ENCODE measurements at places on chromosomes 11 and 22.

DNA sequence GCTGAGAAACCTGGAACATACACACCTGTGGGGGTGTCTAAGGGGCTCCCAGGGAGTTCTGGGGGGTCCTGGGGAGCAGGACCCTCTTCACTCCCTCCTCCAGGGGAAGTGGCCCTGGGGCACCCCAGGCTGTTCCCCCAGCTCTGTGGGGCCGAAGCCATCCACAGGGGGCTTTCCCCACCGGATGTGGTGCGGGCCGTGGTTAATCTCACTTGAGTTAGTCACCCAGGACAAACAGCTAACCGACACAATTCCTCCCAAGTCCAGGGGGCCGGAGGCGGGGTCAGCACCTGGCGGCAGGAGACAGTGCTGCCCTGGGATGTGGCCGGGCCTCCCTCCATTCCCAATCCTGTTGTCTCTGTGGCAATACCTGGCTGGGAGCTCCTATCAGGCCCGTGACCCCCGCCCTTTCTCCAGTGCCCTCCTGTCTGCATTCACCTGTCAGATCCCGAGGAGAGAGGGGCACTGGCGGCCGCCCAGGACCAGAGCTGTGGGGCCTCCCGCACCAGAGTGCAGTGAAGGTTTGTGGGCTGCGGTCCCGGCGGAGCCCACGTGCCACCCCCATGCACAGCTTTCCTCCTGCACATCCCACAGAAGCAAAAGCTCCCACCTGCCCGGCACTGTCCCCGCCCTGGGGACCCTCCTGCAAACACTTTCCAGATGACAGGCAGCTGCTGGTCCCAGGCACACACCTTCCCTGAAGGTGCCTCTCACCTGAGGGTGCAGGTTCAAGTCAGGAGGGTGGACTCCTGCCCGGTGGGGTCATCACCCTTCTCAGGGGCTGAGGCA, 5.2 kb upstream of the MUC5AC start:
- DNase-seq: peak; percentile 8

- no peak for DNase-seq
Observed at GRCh38 chr11:98710026-98710425, 310.7 kb upstream of the CNTN5 start.

GRCh38 chr11:109236188-109236587, 185.8 kb upstream of the C11orf87 start:
- DNase-seq: no peak

- no peak for DNase-seq
Observed at GRCh38 chr11:110207123-110207522, 89.3 kb downstream of the RDX start.

DNA sequence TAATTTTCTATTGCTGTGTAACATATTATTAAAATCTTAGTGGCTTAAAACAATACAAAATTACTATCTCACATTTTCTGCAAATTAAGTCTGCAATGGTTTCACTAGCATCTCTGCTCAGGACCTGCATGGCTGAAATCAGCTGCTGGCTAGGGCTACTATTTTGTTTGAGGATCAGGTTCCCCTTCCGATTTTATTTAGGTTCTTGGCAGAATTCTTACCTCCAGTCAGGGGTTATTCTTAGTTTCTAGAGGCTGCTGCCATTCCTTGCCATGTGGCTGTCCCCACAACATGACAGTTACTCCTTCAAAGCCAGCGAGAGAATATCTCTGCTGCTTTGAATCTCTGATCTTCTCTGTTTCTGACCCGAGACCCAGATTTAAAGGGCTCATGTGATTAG, 424.5 kb upstream of the ANO5 start:
- no peak for DNase-seq

- DNase-seq: no peak
Observed at GRCh38 chr11:101848262-101848661, 66.5 kb upstream of the CEP126 start.

DNA sequence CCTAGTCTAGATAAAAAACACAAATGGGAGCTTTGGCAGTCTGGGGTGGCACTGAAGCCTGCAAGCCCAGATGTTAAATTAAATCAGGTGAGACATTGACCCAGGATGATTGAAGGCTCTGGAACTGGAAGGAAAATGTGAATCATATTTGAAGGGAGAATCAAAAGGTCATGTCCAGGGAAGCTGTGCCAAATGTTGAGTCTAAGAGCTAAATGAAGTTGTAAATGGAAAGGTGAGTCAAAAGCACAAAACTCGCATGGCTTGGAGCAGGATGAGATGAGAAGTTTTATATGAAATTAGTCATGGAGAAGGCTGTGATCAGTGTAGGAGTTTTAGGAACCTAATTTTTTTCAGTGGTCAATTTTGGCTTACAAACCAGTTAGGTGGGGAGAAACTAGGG, 301.1 kb downstream of the BLID start:
- no peak for DNase-seq

GRCh38 chr22:48893288-48894063, 934.2 kb downstream of the BRD1 start:
- no peak for DNase-seq

DNA sequence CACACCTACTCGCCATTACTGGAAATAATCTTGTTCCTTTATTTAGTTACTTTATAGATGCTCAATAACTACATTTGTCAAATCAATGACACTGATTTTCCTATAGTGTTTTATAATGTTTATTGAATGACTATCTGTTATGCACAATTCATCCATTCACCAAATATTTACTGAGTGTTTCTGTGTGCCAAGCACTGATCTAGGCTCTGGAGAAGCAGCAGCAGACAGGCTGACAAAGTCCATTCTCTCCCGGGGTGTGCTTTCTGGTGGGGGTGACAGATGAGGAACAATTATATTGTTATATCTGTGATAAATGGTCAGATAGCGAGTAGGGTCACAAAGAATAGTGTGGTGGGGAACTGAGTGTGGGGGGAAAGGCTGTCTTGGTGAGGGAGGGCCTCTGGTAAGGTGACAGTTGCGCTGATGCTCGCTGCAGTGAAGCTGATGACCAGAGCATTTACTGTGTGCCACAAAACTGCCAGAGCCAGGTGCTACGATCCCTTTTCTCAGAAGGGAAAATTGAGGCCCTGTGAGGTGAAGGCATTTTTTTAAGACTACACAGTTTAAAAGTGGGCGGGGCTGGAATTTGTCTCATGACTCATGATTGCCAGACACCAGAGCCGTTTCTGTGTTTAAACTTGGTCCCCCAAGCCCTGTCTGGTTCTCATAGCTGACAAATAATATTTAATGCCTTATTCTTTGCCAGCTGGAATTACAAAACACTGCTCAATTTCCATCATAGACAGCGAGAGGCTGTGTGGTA, 10.2 kb downstream of the PACS1 start:
- DNase-seq: peak; percentile 78

- no peak for DNase-seq
Observed at GRCh38 chr11:72468289-72468688, 34.0 kb upstream of the CLPB start.

- peak; percentile 74 for DNase-seq
Observed at GRCh38 chr11:64787526-64788320, 9.4 kb upstream of the SF1 start.

GRCh38 chr11:112564228-112564955, 303.7 kb upstream of the PLET1 start:
- DNase-seq: no peak

DNA sequence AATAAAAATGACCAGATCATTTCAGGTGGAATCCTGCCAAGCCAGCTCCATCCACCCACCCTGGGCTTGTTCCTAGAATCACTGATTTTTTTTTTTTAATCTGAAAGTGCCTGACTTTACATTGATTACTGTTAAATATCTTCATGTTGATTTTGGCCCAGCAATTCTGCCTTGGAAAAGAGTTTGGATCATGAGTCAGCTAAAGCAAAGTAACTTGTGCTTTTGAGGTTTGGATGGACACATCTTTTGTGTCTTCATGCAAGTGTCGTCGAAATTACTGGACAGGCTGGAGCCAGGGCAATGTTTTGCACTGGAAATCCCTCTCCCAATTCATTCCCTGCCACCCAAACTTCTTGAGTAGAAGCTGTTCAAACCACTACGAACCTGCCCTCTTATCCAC, 164.0 kb upstream of the SYT13 start:
- no peak for DNase-seq
